ENCODE measurements at places on chromosomes 7 and 10.

- no peak for DNase-seq
These were observed 9.3 kb upstream of the ADD3 start for GRCh38 chr10:109998513-109998912.

GRCh38 chr7:138032770-138033169 is 30.9 kb upstream of the CREB3L2 start:
- DNase-seq, result no peak

- no peak for DNase-seq
These were observed 1.3 kb downstream of the ARHGAP22 start for GRCh38 chr10:48603421-48604038.

DNA sequence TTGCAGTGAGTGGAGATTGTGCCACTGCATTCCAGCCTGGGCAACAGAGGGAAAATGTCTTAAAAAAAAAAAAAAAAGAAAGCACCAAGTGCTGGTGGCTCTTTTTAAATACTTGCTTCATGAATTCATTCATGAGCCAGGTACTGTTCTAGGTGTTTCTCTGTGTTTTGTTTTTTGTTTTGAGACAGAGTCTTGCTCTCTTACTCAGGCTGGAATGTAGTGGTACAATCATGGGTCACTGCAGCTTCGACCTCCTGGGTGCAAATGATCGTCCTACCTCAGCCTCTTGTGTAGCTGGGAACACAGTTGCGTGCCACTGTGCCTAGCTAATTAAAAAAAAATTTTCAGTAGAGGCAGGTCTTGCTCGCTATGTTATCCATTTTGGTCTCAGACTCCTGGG is 5.3 kb downstream of the STOX1 start:
- no peak for DNase-seq

DNA sequence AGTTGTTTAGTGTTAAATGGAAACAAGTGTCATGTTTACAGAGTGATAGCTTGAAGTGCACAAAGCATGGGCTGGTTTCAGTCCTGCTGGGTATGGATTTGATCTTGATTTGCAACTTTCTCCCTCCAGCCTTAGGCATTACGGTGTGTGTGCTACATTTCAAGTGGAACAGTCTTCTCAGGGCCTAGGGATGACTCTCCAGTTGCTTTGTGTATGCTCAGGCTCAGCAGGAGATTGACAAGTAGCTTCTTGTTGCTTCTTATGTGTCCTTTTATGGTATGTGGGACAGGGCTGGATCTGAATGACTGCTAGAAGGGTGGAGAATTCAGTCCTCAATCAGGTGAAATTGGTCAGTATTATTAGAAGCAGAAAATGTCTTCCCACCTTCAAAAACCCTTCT is 51.3 kb upstream of the PLEKHA1 start:
- no peak for DNase-seq

DNA sequence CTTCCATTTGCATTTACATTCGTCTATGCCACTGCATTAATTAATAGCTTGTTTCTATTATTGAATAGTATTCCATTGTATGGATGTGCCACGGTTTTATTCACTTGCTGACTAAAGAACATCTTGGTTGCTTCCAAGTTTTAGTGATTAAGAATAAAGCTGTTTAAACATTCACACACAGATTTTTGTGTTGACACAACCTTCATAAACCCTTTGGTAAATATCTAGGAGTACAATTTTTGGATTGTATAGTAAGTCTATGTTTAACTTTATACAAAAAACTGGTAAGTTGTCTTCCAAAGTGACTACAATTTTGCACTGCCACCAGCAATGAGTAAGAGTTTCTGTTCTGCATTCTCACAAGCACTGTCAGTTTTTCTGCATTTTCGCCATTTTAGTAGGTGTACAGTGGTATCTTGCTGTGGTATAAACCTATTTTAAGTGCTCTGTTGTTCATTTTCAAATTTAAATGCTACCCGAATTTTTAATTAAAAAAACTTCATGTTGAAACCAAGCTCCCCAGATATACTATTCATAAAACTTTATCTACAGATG is 121.4 kb downstream of the RNF133 start:
- DNase-seq, result no peak

- DNase-seq, result no peak
These were observed 10.8 kb upstream of the NKX2-3 start for GRCh38 chr10:99521765-99522469.

GRCh38 chr7:44505595-44505994 is 15.1 kb upstream of the NUDCD3 start:
- no peak for DNase-seq

DNA sequence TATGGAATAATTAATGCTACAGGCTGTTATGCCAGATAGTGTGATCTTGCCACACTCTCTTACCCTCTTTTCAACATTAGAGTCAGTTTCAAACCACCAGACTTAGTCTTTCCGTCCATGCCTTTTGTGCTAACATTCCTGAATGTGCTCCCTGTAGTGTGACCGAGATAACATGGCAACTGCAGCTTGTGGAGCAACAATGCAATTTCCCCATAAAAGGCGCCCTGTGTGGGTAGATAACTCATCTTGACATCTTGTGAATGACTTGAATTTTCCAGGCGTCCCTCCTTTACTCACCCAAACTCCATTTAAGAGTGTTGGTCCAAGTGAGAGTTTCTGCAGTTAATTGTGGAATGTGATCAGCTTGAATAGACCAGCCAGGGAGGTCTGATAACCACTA is 99.6 kb downstream of the DNAH11 start:
- DNase-seq, result no peak

DNA sequence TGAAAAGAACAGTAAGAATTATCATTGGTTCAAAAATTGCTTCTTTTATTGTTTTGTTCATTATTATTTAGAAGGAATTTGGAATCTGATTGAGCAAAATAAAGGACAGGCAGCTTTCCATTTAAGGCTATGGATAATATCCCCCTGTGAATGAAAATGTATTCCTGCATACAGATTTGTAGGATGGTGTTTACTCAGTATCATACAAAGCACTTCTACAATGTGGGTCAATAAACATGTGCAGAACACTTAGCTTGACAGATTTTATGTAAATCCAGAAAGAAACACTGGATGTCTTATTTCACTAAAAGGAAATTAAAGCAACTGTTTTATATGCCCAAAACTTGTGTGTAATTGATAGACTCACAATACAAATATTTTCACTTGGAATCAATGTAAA is 189.7 kb downstream of the THSD7A start:
- no peak for DNase-seq

DNA sequence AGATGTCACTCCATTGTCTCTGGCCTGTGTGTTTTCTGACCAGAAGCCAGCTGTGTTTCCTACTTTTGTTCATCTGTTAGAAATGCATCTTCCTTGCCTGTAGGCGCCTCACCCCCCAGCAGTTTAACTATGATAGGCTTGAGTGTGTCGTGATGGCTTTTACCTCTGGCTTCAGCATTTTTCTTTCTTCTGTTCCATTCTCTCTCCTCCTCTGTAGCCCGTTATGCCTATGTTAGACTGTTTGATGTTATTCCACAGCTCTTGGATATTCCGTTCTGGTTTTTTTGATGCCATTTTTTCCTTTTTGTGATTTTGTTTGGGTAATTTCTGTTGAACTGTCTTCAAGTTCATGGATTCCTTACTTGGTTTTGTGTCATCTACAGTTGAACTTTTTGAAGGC is 17.9 kb downstream of the MMP21 start:
- DNase-seq, result no peak

DNA sequence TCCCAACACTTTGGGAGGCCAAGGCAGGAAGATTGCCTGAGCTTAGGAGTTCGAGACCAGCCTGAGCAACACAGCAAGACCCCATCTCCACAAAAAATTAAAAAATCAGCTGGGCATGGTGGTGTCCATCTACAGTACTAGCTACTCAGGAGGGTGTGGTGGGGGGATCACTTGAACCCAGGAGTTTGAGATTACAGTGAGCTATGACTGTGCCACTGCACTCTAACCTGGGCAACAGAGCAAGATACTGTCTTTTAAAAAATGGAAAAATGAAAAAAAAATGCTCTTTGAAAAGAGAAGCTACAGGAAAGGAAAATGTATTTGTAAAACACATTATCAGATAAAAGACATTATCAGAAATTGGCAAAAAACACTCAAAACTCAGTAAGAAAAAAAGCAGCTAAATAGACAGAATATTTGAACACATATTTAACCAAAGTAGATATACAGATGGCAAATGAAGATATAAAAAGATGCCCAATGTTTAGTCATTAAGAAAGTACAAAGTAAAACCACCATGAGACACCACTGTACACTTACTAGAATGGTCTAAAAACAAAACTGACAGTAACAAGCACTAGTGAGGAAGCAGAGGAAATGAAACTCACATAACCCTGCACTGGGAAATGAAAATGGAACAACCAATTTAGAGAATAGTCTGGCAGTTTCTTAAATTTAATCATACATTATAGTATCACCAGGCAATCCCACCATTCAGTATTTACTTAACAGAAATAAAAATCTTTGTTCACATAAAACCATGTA is 40.5 kb downstream of the NRBF2 start:
- DNase-seq, result no peak

DNA sequence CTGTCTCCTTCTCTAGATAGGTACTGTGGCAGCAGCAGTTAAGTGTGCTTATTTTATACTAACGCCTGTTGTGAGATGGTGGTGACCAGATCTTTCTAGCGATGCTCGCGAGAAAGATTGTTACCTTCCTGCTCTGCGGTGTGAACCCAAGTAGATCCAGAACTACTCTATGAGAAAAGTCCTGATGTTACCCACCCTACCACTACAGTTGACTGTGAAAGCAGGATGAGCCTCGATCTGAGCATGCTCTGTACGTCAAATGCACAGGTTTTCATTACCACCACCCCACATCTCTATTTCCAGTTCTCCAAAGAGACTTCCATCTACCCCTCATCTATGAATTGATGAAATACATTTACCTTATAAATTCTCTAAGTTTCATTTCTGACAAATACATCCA is 64.6 kb upstream of the KCTD7 start:
- DNase-seq, result no peak

- DNase-seq, result no peak
These were observed 46.4 kb upstream of the KMT2E start for GRCh38 chr7:104967595-104967994.

DNA sequence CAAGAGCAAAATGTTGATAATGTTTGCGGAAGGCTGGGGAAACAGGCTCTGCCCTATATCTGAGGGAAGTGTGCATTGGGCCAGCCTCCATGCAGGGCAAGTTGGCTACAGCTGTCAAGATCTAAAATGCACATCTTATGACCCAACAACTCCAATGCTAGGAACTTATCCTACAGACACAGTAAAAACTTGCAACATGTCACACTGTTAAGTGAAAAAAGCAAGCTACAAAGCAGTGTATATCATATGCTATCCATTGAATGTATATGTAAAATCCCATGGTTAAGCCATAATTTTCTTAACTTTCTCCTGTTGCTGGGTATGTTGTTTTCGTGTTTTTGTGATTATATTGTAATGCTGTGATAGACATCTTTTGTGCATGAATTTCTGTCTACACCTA is 16.3 kb upstream of the KAT6B start:
- no peak for DNase-seq

- DNase-seq, result no peak
These were observed 44.2 kb upstream of the GPR26 start for GRCh38 chr10:123621916-123622315.

DNA sequence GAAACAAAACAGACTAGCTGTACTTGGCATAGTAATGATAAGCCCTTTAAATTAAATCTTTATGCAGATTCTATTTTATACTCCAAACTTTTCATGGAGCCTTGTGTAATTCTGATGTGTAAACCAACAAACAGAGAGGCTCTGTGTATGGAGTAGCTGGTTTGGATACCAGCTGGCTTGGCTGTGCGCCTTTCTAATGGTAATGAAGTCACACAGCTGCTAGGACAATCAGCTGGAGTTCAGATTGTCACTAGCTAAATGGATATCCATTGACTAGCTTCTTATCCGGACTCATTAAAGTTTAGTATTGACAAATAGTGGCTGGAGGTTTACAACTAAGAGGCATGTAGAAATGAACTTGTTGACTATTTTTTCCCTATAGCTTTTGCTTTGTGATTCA is 398.4 kb downstream of the DGKB start:
- DNase-seq, result no peak

- no peak for DNase-seq
These were observed 49.2 kb downstream of the ADRA2A start for GRCh38 chr10:111126077-111126476.

DNA sequence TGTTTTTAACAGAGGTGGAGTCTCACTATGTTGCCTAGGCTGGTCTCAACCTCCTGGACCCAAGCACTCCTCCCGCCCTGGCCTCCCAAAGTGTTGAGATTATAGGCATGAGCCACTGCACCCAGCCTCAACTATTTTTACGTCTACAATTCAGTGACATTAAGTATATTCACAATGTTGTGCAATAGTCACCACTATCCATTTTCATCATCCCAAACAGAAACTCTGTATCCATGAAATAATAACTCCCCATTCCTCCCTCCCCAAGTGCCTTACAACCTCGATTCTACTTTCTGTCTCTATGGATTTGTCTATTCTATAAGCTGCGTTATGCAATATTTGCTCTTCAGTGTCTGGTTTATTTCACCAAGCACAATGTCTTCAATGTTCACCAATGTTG is 20.3 kb upstream of the ZNRF2 start:
- DNase-seq, result no peak

DNA sequence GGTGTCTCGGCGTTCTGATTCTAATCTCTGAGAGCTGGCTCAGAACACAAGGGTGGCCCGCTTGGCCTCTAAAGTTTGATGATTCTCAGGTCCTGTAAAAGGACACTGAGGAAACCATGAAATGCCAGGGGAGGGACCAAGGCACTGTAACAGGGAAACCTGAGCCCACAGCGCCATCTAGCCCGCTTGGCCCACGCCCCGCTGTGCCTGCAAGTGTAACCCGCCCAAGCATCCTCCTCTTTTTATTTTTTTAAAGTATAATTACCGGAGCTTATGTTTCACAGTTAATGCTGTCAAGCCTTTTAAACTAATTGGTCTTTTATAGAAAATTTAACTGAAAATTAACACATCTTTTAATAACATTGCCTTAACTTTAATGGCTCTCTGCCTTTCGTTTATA is 734.7 kb downstream of the KCNMA1 start:
- DNase-seq, result no peak

DNA sequence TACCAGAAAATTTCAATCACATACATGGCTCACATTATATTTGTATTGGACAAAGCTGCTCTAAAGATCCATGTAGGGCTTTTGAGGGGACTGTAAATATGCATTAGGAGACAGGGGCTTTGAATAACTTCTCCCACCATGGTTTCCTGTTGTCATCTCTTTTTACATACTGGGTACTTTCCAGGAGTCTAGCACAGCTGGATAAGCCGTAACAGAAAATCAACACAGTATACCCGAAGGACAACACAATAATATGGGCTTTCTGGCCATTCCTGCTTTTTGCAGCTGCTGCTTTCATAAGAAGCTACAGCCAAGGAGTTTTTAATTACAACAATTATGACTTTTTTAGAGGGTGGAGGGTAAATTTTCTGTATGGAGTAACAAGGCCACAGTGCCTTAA is 63.4 kb upstream of the SRPK2 start:
- no peak for DNase-seq

DNA sequence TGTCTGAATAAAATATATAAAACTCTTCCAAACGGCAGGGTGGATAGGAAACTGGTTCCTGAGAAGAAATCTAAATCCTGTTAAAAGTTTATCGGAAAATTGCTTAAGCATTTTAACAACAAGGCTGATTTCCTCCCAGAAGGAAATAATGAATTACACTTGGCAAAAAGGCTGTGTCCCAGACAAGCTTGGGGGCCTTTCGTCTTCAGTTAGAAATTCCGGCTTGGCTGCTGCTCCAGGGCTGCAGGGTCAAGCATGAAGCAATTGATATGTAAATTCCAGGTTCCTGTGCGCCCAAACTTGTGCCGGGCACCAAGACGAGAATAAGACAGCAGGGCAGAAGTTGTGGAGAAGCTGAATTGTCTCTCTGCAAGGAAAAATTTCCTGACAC is 38.0 kb upstream of the LBX1 start:
- no peak for DNase-seq

Measured in T-helper 17 cell (primary cell).